ENCODE measurements at places on chromosomes 6 and 20.

- no peak for DNase-seq
Measured at GRCh38 chr6:26029570-26029856, 57.7 kb upstream of the HFE start.

DNA sequence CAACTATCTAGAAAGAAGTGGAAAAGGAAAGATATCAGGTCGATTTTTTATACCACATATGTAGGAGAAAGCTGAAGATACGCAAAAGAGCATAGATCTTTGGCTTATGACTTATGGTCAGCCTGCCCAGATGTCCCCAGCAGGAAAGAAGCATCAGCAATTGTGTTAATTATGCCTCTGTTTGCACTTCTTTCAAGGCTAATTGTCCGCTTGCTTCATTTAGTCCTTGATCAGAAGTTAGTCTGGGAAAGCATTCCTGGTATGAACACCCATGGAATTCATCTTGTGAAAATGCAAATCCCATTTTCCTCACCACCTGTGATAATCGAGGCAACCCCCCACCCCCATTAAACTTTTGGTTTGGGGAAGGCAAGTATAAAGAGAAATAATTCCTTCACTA lies 62.8 kb downstream of the ATP9A start:
- no peak for DNase-seq

DNA sequence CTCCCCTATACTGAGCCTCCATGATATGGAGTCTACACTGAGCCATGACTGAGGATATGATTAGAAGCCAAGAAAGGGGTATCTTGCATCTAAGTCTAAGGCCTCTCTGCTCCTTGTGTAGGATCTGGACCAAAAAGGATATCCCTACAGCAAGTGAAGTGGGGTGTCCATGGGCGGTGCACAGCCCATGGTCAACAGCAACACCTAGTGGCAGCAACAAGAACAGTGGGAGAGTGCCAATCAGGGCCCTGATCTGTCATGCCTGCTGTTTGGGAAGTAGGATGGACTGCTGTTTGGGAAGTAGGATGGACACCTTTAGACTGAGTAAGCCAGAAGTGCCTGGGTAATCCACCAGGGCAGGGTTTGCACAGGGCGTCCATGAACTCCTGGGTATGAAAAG lies 22.4 kb downstream of the PTGIS start:
- DNase-seq: no peak

GRCh38 chr20:25341716-25342680 lies 48.6 kb downstream of the ABHD12 start:
- DNase-seq: no peak

GRCh38 chr20:19991308-19991707 lies 25.9 kb upstream of the NAA20 start:
- no peak for DNase-seq

- no peak for DNase-seq
Measured at GRCh38 chr6:134795691-134796090, 154.2 kb downstream of the ALDH8A1 start.

GRCh38 chr20:11912659-11913415 lies 4.9 kb upstream of the BTBD3 start:
- DNase-seq: no peak

DNA sequence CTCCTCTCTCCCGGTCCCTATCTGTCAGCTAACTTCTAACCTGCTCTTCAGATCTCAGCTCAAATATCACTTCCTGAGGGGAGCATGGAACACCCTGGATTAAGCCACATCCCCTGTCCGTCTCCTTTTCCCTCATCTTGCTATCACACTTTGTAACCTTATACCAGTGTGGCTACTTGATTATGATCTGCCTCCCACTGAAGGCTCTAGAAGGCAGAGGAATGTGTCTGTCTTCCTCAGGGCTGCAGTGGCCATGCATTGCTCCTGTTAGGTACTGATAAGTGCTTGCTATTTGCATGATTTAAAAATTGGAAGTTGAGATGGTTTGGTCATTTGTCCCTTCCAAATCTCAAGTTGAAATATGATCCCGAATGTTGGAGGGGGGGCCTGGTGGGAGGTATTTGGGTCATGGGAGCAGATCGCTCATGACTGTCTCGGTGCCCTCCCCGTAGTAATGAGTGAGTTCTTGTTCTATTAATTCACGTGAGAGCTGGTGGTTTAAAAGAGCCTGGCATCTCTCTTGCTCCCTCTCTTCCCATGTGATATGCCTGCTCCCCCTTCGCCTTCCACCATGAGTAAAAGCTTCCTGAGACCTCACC lies 71.4 kb downstream of the PLCB4 start:
- DNase-seq: no peak

- DNase-seq: no peak
Measured at GRCh38 chr6:24472181-24472580, 17.2 kb downstream of the GPLD1 start.

DNA sequence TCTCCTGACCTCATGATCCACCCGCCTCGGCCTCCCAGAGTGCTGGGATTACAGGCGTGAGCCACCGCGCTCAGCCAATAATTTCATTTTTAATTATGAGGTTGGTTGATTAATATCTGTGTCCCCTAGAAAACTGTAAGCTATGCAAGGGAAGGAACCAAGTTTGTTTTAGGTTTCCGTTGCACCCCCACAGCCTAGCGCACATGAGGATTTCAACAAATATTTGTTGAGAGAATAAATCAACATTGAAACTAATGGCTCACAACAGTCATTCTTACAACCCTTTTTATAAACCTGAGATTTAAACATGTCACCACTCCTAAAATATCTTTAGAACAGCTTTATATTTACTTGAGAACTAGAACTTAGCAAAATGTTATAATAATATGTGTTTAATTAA lies 114.0 kb upstream of the CARMIL1 start:
- DNase-seq: no peak

- DNase-seq: no peak
Measured at GRCh38 chr6:138593124-138593877, 94.0 kb upstream of the NHSL1 start.

GRCh38 chr6:29589423-29590048 lies 4.6 kb downstream of the OR2H2 start:
- DNase-seq: no peak

DNA sequence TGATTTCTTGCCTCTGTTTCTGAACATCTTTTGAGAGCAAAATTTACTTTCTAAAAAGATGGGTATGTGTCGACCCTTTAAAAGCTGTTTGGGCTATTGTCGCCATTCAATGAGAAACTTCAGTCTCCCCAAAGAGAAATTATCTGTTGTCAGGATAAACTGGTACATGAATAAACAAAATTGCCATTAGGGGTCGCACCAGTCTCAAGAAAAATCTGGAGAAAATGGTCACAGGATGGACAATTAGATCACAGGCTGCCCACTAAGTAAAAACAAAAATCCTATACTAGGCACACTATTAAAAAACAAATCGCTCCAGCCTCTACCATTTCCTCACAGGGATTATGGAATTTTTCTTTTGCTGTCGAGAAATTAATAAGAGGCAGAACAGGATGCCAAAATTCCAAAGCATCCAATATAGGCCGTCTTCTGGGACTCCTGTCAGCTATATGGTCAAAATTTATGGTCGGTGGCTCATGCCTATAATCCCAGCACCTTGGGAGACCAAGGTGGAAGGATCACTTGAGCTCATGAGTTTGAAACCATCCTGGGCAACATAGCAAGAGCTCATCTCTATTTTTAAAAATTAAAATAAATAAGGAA lies 5.5 kb upstream of the HLA-E start:
- DNase-seq: no peak

- no peak for DNase-seq
Measured at GRCh38 chr6:159665868-159666635, 27.0 kb downstream of the SOD2 start.

- no peak for DNase-seq
Measured at GRCh38 chr20:63404129-63405085, 43.3 kb upstream of the CHRNA4 start.

DNA sequence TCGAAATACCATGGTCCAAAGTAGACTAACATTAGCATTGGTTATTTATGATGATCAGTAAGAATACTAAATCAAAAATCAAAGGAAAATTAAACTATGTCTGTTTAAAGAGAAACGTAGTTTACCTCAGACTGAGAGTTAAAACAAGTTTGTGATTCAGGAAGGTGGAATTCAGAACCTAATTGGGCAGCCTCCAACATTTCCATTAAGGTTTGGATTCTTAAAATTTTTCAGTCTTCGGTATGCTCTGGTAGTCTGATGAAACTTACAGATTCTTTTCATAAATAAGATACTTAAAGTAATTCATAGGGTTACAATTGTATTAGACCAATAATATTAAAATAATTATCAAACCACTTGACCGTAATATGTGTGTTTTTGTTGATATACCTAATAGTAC lies 18.6 kb downstream of the HFE start:
- no peak for DNase-seq

DNA sequence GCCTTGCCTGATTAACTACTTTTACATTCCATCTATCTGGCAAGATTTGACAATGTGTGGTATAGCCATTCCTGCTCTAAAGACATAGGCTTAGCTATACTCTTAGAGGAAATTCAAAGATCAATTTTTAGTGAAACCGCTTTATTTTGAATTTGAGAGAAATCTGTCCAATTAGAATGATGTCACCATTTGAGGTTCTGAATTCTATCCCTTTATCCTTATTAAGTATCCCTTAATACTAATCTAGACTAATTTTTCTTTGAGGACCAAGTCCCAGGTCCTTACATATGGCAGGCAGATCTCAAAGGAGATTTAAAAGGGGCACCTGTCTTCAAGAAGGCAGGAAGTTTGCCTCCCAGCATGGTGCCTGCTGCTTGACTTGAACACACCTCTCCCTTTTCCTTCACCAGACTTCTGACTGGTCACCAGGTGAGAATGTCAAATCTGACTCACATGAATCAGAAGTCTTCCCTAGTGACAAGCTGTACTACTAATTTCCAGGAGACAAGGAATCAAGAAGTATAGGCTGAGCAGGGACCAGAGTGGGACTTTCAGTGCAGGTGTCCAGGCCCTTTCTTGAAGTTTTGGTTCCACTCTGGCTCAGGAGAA lies 15.0 kb upstream of the MRAP2 start:
- no peak for DNase-seq
